ENCODE measurements at places on chromosomes 7 and 10. TPM values are rescaled to one million over a fixed set of nuclear protein-coding genes. Genes with fewer than 3 reads are reported as not detected.

GRCh38 chr10:43256531-43257346 is 10.1 kb downstream of the RASGEF1A start:
- no peak overlapping the region for H3K27ac ChIP-seq
- no peaks in the 10 kb centered on the region for H3K27me3 ChIP-seq
- H3K36me3 ChIP-seq = no peaks in the 10 kb centered on the region
- no peak for DNase-seq
- H3K4me1 ChIP-seq = no peaks in the 10 kb centered on the region

DNA sequence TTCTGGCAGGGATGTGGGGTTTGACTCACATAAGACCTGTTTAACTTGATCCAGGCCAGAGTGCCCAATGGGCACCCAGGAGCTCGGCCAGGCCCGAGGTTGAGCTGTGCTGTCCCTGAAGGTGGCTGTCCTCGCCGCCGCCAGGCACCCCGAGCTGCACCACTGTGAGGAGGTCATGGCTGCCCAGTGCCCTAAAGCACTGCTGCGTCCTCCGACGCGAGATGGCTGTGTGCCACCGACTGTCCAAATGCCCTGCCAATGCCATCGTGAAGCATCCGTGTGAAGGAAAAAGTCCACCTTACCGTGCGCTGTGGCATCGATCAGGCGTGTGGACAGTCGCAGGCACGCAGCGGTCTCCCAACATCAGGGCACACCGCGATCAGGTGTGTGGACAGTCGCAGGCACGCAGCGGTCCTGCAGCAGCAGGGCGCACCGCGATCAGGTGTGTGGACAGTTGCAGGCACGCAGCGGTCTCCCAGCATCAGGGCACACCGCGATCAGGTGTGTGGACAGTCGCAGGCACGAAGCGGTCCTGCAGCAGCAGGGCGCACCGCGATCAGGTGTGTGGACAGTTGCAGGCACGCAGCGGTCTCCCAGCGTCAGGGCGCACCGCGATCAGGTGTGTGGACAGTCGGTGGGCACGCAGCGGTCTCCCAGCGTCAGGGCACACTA is 120.3 kb downstream of the VIPR2 start:
- no peak overlapping the region for H3K4me3 ChIP-seq
- no peak overlapping the region for H3K27ac ChIP-seq
- no peaks in the 10 kb centered on the region for H3K36me3 ChIP-seq
- DNase-seq = peak; percentile 5
- H3K4me1 ChIP-seq = no peaks in the 10 kb centered on the region

GRCh38 chr10:49558190-49558589 is 19.3 kb upstream of the ERCC6 start:
- H3K4me1 ChIP-seq = no peaks in the 10 kb centered on the region
- no peak for DNase-seq
- no peaks in the 10 kb centered on the region for H3K36me3 ChIP-seq

Gene PTF1A
- 5.0 TPM for total RNA-seq

Measured in testis (tissue), 5 donors.